Stimulated activated CD4-positive, alpha-beta T cell treated with anti-CD3 and anti-CD28 coated beads, Interleukin-1b, Interleukin-23, amount 100 ng/mL, for 24 hours (primary cell): ENCODE measurements at places on chromosomes 5 and 9.

- no peak for DNase-seq
These were observed 394.5 kb upstream of the EDIL3 start for GRCh38 chr5:84779186-84779585.

DNA sequence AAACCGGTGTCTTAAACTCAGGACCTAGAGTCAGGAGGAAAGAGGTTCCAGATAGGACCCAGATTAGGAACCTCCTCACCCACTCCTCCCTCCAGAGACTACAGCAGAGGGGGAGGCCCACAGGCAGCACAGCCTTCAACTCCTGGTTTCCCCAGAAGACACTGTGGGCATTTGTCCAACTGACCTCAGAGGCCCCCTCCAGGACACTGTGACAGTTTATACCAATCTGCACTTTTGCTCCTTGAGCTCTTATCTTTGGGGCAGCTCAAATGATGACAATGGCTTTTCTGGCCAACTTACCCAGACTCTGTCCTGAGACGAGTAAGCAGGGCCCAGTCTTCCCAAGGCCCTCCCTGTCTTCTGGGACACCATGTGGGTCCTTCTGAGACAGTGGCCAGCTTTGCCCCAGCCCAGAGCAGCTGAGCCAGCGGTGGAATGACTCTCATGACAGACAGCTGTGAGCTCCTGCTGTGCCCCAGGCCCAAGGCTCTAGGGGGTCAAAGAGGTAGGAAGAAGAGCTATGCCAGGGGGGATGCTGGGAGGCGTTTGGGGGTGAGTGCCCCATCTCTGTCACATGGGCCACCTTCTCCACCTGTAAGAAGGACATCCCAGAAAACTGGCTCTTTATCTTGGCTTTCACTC lies 14.3 kb downstream of the OR2V2 start:
- DNase-seq, result no peak

- DNase-seq, result no peak
These were observed 541.1 kb downstream of the NR2F1-AS1 start for GRCh38 chr5:93039888-93040287.

GRCh38 chr5:127801751-127802476 lies 98.7 kb downstream of the CCDC192 start:
- no peak for DNase-seq

DNA sequence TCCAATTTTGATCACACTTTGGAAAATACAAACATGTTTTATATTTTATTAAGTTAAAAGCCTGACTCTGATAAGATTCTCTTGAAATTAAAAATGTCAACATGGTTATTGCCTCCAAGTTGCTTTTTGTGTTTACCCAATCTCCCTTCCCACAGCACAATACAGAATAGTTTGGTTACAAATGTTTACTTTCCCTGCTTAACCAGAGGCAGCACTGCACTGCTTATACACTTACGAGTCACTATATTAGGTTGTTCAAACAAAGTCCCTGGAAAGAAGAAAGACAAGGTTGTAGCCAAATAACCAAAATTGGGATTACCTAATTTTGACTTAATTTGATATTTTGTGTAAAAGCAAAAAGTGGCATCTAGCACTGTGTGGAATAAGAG lies 25.9 kb downstream of the SRFBP1 start:
- no peak for DNase-seq

- no peak for DNase-seq
These were observed 21.1 kb downstream of the VCP start for GRCh38 chr9:35051069-35051967.

DNA sequence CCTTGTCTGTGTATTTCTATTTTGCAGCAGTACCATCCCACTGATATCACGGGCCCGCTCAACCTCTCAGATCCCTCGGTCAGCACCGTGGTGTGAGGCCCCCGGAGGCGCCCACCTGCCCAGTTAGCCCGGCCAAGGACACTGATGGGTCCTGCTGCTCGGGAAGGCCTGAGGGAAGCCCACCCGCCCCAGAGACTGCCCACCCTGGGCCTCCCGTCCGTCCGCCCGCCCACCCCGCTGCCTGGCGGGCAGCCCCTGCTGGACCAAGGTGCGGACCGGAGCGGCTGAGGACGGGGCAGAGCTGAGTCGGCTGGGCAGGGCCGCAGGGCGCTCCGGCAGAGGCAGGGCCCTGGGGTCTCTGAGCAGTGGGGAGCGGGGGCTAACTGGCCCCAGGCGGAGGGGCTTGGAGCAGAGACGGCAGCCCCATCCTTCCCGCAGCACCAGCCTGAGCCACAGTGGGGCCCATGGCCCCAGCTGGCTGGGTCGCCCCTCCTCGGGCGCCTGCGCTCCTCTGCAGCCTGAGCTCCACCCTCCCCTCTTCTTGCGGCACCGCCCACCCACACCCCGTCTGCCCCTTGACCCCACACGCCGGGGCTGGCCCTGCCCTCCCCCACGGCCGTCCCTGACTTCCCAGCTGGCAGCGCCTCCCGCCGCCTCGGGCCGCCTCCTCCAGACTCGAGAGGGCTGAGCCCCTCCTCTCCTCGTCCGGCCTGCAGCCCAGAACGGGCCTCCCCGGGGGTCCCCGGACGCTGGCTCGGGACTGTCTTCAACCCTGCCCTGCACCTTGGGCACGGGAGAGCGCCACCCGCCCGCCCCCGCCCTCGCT lies 1.9 kb downstream of the LRRC26 start:
- no peak for DNase-seq

- no peak for DNase-seq
These were observed 177.3 kb downstream of the C9orf152 start for GRCh38 chr9:110030632-110031031.

GRCh38 chr5:155783791-155784190 lies 543.2 kb upstream of the SGCD start:
- no peak for DNase-seq

DNA sequence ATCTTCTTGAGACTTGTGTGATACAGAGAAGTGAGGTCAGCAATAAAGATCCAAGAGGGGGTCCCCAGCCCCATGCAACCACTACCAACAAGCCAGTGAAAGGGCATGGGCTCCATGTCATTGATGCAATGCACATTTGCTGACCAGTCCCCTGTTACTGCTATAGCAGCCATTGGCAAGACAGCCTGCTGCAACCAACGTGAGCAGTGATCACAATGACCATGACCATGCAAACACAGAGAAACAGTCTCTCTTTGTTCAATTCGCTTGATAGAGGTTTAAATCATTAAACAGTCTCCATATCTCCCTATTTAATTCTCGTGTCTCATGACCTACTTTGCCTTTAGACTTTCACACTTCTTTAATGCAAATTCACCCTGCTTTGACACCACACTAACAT lies 30.0 kb upstream of the FOXB2 start:
- no peak for DNase-seq

GRCh38 chr9:70449461-70449860 lies 35.0 kb upstream of the KLF9 start:
- no peak for DNase-seq

DNA sequence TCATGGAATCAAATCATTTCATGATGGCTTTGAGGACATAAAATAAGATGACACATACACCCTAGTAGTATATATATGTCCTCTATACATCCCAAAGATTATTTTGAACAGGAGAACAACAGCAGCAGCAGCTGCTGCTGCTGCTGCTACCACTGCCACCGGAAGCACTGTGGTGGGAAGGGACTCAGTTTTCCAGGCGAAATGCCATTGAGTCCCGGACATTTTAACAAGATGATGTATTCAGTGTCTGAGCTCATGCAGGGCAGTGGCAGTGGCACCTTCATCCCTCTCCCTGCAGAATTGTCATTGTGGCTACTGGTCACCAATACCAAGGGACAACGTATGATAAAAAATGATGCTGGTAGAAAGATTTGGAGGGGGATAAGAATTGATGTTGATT lies 151.3 kb downstream of the CHSY3 start:
- no peak for DNase-seq

DNA sequence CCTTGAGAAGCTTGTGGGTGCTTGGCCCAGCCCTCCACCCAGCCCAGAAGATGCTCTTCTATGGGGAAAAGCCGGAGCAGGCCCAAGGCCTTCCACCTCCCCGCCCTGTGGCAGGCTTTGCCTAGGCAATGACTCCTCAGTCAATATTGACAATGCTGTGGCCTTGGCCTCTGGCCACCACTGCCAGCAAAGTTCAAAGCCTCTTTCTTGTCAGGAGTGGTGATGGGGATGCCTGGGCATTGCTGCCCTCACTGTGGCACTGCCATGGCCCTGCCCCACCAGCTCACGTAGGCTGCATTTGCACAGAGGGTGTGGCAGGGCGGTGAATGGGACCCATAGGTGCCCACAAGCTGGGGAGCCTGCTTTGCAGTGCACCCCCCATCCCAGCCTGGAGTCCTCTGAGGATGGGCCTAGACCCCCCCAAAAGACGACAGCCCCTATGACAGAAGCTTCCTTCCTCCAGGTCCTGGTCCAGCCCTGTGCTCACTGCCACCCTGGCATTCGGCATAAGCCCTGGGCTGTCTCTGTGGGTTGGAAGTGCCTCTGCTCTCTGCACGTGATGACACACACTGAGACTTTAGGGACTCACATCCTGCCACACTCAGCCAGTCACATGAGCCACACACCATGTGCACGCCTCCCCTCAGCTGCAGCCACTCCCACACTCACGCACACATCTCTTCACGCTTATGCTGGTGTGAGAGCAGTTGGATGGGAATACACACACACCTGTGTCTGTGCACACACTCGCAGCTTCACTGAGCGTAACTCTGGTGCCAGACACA lies 31.1 kb downstream of the MORN5 start:
- no peak for DNase-seq

GRCh38 chr5:138180183-138180782 lies 1.4 kb downstream of the KIF20A start:
- no peak for DNase-seq

DNA sequence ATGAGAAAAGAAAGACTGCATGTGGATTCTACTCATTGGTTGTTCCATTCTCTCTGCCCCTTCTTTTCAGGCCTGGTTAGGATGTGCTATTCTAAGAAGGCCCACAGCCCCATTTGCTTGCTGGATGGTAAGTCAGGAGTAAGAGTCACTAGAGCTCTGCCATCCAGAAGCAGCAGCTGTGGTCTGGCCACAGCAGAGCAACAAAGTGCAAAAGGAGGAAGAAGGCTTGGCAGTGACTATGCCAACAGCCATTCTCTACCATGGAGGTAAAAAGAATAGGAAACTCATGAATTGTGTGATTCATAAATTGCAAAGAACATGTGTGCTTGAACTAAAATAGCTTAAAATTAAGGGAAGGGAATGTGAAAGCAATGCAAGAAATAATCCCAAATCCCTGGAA lies 20.9 kb downstream of the KLHL3 start:
- no peak for DNase-seq

- no peak for DNase-seq
These were observed 50.2 kb upstream of the RNF38 start for GRCh38 chr9:36450110-36450732.

DNA sequence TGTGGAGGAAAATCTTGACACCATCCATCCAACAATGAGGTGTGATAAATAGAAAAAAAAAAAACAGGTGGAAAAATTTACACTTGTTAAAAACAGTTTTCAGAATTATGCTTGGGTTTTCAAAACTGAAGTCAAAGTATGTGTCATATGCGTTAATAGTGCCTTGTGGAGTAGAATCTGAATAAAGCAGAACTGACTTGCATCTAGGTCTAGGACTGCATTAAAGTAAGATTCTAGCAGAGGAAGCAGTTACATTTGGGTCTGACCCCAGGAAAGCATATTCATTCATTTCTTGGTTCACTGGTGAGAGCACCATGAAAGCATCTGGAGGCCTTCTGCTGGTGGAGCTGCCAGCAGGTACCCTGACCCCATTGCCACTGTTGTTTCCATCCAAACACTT lies 89.0 kb downstream of the MARCHF3 start:
- no peak for DNase-seq

- no peak for DNase-seq
These were observed 348.5 kb upstream of the RIOK2 start for GRCh38 chr5:97531549-97531948.

- no peak for DNase-seq
These were observed 416.0 kb downstream of the MAN2A1 start for GRCh38 chr5:110105692-110106091.

DNA sequence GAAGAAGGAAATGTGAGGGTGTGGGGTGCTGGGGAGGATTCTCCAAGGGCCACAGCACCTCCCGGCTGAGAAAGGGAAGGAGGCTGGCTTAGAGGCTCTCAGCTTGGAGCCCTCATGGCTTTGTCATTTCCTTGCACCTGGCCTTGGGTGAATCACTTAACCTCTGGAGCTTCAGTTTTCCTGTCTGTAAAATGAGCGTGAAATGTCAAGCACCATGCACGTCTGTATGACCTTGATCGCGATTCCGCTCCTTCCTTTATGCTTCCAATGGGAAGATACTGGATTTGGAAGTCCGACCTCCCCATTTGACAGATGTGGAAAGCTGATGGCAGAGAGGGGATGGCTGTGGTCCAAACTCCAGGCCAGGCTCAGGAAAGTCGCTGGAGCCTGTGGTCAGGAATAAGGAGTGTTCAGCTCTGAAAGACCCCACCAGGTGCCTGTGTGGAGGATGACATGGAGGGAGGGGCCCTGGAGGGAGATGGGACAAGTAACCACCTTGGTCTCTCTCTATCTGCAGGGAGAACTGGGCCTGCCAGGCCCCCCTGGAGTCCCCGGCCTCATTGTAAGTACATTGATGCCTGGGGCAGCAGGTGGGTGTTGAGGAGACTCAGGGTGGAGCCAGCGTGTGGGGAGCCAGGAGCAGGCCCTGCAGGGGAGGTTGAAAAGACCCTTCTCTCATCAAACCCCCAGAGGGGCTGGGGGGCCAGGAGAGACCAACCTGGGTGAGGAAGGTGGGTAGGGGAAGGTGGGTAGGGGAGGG lies 66.5 kb downstream of the COL27A1 start:
- no peak for DNase-seq

DNA sequence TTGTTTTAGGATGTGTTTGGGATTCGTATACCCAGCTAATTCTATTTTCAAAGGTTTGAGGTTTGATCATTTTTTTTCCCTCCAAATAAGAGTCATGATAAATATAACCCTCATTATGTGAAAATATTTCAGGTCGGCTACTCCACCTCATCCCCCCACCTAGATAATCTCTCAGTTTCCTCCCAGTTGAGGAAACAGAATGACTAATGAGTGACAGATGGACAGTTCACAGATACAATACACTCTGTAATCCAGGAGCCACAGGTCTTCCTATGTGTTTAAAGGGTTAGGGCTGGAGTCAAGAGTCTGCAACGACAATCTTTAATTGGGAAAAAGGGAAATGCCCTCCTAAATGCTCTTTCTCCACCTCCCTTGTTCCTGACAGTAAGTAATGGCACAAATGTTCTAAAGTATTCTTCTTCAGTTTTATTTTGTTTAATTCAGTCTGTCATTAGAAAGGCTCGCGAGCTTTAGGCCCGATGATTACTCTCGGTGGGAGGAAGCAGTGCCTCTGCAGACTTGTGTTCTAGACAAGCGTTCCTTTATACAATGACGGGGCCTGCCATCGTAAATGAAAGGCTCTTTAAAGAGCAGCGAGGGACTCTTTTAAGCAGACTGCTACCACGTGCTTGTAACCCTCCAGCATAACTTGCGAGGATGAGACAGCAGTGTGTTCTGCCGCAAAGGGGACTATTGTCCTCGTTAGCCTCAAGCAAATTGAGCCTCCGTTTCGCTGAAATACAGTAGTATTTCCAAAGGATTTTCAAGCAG lies 69.0 kb downstream of the MEF2C start:
- no peak for DNase-seq
